ENCODE measurements at places on chromosomes 3 and 15.

- DNase-seq: no peak
These were observed 441.1 kb downstream of the NLGN1 start for GRCh38 chr3:173838644-173839043.

DNA sequence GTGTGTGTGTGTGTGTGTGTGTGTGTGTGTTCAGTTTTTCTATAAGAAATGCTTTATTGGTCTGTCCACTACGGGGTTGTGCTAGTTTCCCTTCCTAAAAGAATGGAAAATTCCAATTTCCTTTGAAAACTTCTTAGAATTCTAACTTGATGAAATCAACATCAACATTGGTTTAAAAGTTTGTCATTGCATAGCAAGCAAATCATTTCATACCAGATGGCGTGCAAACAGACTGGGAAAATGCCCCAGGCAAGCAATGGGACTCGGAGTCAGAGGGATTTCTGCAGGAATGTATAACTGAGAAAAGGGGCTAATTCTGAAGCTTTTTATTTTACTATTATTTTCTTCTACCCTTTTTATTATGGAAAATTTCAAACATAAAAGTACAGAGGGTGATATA lies 13.1 kb upstream of the DYNC1LI1 start:
- no peak for DNase-seq

GRCh38 chr15:38941399-38941953 lies 376.9 kb upstream of the RASGRP1 start:
- no peak for DNase-seq

DNA sequence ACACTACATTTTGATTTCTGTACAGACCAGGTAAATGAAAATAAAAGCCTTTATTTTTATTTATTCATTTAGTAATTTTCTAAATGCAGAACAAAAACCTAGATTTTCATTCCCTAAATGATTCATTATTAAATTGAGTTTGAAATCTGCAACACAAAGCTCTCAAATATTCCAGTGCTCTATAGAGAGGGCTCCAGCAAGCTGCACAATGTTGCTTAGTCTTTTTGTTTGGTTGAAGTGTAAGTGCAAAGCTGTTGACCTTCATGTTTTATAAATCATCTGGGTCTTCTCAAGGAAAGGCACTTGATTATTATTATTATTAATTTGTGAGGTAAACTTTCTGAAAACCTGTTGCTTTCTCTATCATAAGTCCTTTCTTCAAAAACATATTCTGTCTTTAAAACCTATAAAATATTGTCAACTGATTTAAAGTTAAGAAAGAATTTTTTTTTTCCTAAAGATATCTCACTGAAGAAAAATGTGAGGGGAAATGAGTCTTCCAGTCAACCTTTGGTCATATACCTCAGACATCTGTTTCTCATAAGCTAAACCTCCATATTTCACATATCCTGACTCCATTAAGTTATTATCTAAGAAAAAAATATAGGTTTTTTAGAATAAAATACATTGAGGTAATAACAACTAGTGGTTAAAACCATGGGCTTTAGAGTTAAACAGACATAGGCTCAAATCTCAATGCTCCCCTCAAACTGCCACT lies 100.7 kb downstream of the ZIC4 start:
- no peak for DNase-seq

GRCh38 chr3:76369170-76369569 lies 583.8 kb upstream of the ZNF717 start:
- peak; percentile 23 for DNase-seq

DNA sequence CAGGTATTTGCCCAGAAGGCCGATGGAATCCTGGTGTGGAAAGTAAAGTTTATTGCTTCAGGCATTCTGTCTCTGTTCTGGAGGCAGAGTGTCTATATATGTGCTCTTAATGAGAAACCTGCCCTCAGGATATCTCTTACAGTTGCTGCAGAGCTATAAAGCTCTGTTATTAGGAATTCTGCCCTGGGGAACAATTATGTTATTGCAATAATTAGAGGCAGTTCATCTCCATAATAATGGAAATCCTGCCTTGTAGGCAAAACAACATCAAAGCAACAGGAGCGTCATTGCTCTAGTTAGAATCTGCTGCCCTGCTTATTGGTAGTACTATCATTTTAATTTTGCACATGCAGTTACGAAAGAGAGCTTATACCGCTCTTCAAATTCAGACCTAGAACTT lies 175.6 kb downstream of the IL5RA start:
- no peak for DNase-seq

- DNase-seq: no peak
These were observed 1.1 kb upstream of the FAM3D start for GRCh38 chr3:58667704-58668103.

DNA sequence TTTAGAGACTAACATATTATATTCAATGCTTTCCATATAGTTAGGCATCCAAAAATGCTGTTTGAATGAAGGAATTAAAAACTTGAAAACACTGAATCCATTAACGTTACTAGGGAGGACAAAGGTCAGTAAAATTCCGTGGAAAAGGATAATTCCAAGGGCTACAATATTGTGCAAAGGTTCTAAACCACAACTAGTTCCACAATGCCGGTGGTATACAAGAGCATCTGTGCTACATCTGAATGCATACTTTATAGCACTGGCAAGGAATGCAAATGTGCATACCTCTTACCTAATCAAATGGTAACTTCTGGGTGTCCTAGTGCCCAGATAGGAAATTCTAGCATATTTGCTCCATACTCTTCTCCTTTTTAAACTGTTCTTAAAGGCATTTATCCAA lies 2.2 kb downstream of the ICE2 start:
- no peak for DNase-seq

- DNase-seq: no peak
These were observed 42.2 kb downstream of the ILDR1 start for GRCh38 chr3:121979734-121980449.

GRCh38 chr15:83692746-83693581 lies 39.0 kb downstream of the ADAMTSL3 start:
- no peak for DNase-seq

DNA sequence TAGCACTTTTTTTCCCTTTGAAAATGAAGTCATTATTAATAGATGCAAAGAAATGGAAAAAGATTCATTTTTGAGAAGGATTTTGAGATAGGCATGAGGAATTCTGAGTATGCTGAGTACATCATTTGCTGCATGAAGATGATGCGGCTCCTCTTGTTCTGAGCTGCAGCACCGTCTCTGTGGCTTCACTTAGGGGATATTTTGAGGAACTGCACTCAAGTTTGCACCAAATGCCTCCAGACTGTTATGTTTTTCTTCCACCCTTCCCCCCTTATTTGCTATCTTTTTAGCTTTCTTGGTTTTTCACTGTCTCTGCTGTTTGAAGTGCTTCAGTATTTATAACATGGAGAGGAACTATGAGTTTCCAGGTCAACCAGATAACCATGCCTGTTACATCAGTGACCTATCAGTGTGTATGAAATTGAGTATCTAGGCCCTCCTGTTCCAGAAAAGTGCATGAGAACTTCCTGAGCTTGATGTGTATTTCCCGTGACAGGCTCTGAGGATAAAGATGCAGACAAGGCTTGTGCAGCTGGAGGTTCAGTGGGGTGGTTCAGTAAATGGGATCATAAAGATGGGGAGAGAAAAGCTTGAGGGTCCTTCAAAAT lies 128.7 kb downstream of the PDCD6IP start:
- no peak for DNase-seq

GRCh38 chr3:15271785-15272381 lies 60.5 kb downstream of the SH3BP5 start:
- DNase-seq: no peak

DNA sequence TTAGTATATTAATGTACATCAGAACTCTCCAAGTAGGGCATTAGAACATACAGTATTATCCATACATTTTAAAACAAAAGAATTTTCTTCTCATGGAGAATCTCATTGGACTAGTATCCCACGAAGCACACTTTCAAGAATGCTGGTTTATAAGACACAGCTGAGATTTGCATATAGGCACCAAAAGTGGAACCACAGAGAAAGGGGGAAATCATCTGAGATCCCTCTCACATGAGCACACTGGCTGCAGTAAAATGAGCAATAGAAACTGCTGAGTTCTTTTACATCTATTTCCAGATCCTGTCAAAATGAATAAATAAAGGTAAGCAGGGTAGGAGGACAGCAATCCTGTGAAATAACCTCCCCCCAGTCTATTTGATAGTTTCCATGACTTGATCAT lies 665.3 kb downstream of the FHIT start:
- no peak for DNase-seq

Measured in midbrain (tissue), 1 donor.